LoVo (cell line): ENCODE measurements at places on chromosomes 2 and 18.

DNA sequence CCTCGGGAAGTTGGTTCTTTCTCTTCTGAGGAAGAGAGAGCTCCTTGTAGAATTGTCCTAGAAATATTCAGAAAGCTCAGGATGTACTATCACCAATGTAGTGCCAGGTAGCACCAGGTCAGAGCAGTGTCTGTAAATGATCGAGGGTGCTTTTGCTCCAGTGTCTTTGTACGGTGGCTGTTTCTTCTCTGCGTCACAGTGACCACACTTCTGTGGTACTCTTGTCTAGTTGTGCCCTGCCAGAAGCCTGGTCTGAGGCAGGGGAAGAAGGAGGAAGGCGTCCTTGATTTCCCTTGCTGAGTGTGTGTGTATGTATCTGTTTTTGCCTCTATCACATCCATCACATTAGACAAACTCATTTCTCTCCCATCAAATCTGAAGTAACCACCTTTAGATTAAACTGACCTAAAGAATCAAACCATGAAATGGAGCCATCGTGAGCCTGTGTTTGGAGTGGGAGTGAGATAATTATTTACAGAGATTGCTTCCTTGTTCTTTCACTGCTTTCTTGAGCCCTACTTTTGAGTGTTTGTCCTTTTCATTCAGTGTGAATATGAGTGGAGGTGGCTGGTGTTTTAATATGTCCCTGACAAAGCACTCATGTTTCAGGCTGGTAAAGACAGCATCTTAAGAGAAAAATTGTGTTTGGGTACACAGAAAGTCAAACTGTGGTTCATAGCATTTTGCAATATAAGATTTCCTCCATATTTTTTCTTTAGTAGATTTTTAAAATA is 97.2 kb downstream of the ACOXL start:
- no peak for DNase-seq

- no peak for DNase-seq
Observed at GRCh38 chr2:241802421-241803318, 6.3 kb upstream of the NEU4 start.

- DNase-seq = no peak
Observed at GRCh38 chr2:38079116-38080052, 3.4 kb upstream of the CYP1B1 start.

- no peak for DNase-seq
Observed at GRCh38 chr2:239723486-239724193, 301.5 kb downstream of the NDUFA10 start.

GRCh38 chr18:76476665-76477561 is 18.1 kb downstream of the ZNF516 start:
- DNase-seq = peak; percentile 75

DNA sequence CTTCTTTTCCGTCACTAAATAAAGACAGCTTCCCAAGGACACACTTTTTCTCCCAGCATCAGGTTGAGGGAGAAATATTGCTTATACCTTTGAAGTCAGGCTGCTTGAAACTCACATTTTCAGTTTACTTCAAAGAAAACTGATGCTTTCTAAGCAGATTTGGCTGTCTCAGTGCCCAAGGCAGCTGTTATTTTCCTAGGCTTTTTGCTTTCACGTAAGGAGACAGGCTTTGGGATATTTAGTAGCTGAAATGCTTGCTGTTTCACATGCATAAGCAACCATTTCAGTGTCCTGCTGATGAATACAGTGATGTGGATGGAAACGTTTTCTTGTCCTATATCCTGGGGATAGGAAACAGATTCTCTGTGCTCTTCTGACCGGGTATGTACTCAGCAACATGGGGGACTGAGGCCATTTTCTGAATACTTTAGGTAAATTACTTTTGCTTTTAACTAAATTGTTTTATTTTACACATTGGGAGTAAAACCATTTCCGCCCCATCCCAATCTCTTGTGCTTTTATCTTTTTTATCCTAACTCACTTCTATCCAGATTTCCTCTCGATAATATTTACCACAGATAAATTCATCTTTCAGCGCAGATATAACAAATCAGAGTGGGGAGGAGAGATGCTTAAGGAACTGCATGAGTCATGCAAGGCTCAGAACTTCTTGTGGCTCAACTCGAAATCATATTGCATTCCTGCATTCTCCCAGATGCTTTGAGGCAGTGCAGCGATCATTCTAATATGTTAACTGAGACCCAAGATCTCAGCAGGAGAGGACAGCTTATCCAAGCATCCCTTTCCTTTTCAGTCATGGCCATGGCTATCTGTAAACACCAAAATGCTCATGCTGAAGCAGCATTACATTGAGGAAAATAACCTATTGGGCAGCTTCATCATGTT is 22.2 kb downstream of the GALR1 start:
- DNase-seq = no peak

GRCh38 chr2:26533661-26534060 is 55.7 kb upstream of the OTOF start:
- DNase-seq = no peak

DNA sequence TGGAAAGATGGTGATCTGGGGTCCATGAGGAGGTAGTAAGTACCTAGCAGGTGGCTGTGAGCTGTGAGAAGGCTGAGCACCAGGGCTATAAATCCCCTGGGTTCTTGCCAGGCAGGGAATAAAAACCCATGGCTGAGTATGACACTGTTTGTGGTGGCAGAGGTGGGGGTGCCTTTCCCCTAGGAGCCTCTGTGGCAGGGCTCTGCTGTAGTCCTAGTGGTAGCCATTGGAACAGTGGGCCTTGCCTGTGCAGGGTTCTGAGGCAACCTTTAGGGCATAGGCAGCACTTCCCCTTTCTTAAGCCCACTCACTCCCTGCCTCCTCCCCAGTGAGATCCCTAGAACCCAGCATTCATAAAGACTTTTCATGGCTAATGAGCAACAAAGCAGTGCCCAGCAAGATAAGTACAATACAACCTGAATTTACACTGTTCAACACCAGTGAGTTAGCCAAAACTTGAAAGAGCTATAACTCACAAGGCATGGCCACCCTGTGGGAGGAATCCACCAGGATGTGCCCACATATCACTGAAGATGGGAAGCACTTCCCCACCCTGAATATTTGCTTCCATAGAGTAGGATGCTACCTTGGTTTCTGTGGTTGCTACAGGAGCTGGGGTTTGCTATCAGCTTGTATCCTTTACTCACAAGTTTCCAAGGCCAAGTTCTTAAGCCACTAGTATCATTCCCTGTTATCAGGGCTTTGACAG is 100.9 kb upstream of the NEUROD1 start:
- DNase-seq = peak; percentile 51

GRCh38 chr2:206020171-206020570 is 65.8 kb downstream of the INO80D start:
- no peak for DNase-seq

DNA sequence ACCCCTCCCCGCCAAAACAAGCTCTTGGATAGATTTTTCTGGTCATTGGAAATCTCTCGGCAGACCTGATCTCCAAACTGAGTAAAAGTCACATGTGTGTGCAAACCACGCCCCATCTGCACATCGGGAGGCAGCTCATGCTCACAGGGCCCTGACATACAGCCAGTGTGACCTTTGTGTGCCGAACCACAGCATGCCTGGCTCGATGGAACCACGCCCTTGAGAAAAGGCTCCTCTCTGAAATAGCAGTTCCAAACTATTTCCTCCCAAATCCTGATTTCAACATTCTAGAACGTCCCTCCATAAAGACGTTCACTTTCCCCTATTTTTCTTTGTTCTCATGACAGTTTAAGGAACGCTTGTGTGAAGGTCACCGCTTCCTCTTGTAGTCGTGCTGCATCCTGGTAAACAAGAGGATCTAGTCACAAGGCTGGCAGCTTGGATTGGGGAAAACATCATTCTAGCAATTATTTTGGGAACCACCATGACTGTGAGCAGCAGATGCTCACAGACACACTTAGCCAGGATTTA is 59.3 kb upstream of the MAP4K4 start:
- DNase-seq = no peak

GRCh38 chr18:22434973-22435608 is 17.4 kb upstream of the CTAGE1 start:
- no peak for DNase-seq

DNA sequence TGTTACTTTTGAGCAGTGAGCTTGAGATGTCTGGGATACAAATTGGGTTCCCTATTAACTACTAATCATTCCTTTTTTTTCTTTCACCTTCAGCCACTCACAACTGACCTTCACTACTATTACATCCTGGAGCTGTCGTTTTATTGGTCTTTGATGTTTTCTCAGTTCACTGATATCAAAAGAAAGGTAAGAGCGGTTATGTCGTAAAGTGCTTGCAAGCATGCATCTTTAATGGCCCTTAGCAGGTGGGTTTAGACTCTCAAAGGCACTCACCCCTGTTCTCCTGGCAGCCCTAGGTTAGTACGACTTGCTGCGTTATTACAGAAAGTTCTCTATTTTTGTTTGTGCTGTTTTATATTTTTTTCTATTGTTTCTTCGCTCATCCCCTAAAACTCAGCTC is 107.6 kb upstream of the NOSTRIN start:
- DNase-seq = no peak

- no peak for DNase-seq
Observed at GRCh38 chr18:34709750-34710441, at the start of gene DTNA. Gene DTNA (plus strand): TSS chr18:34710298. CDS start chr18:34755977, 45,679 bp downstream.

DNA sequence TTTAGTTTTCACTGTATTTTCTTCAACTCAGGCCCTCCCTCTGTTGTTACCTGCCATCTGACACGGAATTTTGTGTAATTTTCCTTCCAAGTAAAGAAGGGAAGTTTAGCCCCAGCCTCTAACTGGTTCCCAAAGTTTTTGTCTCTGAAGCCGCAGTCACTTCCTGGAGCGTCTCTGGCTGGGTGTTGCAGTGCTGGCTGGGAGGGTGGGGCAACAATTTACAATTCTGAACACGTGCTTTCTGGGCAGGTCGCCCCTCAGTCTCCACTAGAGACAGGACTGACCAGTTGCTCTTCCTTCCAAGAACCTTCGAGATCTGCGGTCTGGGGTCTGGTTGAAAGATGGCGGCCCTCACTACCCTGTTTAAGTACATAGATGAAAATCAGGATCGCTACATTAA is 3.5 kb downstream of the CNDP2 start:
- DNase-seq = peak; percentile 53

GRCh38 chr2:99865818-99866676 is 276.3 kb downstream of the AFF3 start:
- DNase-seq = no peak

- peak; percentile 57 for DNase-seq
Observed at GRCh38 chr2:75528221-75528977, 32.3 kb downstream of the EVA1A start.

GRCh38 chr2:11239666-11240462 is 84.6 kb downstream of the SLC66A3 start:
- DNase-seq = peak; percentile 11

DNA sequence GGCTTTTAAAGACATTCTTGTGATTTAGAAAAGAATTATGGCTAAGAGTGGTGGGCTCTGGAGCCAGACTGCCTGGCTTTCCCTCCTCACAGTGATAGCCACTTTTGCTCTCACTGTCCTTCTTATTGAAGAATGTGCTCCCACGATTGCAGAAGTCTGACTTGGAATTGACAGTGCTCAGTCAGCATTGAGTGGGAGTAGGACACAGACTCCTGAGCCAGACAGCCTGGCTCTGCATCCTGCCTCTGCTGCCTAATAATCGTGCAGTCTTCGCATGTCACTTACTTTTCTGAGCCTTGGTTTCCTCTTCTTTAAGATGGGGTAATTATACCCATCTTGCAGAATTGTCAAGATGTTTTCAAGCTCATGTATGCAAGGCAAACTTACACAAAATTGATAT is 23.3 kb downstream of the SPATS2L start:
- no peak for DNase-seq

DNA sequence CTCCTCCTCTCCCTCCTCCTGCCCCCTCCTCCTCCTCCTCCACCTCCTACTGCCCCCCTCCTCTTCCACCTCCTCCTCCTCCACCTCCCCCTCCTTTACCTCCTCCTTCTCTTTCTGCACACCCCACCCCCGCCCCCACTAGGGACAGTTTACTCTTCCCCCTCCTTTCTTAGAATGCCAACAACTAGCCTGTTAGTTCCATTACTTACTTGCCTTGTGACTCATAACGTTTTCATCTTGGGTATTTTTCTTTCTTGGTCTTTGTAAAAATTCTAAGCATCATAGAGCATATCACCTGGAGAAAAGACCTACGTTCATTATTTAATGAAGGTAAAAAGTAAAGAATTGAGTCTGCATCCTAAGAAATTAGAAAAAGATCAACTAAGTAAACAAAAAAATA is 165.3 kb downstream of the NEDD4L start:
- DNase-seq = no peak

DNA sequence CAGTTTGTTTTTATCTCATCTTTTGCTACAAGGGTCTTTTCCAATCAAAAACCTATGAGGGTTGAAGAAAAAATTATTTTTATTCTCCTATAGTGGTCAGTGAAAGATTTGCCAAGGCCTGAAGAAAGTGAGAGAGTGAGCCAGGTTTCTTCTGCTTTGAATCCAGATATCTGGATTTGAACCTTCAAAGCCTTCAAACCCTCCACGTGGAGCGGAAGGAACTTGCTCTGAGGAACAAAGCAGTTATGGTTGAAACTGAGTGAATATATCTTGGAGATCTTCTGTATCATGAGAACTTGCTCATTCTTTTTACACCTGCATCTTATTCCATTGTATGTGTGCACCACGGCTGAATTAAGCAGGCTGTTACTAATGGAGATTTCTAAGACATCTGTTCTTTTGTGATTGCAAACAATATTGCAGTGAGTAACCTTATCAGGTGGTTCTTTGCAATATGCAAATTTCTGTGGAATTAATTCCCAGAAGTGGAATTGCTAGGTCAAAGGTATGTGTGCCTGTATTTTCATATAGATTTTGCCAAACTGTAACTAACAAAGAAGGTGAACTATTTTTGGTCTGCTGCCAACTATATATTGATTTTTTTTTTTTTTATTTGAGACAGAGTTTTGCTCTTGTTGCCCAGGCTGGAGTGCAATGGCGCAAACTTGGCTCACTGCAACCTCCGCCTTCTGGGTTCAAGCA is 147.9 kb downstream of the B3GNT2 start:
- no peak for DNase-seq

DNA sequence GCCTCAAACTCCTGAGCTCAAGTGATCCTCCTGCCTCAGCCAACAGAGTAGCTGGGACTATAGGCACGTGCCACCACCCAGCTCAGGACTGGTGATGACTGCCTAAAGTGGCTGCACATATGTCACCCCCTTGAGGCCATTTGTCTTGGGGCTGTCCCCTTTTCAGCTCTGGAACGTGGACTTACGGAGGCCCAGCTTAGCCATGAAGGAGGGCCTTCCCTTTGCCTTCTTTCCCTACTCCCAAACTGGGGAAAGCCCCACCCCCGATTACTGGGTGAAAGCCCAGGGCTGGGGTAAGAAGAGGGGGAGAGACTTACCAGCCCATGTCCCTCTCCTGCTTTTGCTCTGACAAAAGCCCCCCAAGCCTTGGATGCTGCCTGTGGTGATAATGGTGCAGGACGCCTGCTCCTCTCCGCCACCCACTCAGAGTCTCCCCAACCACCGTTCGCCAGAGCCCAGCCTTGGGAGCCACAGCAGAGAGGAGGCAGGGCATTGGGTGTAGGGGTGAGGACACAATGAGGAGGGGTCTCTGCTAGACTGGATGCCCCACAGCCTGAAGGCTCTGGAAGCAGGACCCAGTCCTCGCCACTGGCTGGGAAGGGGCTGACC is 2.5 kb upstream of the DUSP2 start:
- no peak for DNase-seq

GRCh38 chr18:50796495-50796894 is 23.3 kb downstream of the MRO start:
- no peak for DNase-seq
